ENCODE measurements at places on chromosomes 11 and 22.

GRCh38 chr11:115215694-115216617 is 288.3 kb downstream of the CADM1 start:
- no peak for DNase-seq

DNA sequence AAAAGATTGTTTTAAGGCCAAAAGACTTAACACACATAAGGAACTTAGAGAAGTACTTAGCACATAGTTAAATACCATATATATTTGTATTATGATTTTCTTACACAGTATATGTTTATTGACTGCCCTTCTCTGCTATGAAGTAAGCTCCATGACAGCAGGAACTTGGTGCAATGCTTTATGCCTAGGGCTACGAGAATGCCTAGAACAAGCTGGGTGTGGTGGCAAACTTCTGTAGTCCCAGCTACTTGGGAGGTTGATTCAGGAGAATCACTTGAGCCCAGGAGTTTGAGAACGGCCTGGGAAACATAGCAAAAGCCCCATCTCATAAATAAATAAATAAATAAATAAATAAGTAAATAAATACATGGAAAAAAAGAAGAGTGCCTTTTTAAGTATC is 1.9 kb downstream of the SLC5A12 start:
- DNase-seq: no peak

DNA sequence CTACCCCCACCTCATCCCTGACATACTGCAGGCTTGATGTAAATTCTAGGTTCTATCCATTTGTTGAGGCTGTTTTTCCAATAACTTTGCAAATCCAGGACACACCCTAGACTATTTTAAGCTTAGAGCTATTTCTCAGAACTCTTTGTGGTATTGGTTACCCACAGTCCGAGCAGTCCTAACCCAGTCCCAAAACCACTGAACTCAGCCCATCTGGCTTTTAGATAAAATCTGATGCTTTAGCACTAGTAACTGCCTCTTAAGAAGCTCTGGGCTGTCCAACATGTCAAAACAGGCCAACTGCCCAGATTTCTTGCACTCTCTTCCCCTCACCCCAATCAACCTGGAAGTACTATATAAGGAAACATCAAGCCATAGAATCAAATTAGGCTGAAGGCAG is 344.4 kb upstream of the CADM1 start:
- no peak for DNase-seq

- DNase-seq: no peak
Observed at GRCh38 chr11:120141768-120142423, 4.0 kb upstream of the TRIM29 start.

DNA sequence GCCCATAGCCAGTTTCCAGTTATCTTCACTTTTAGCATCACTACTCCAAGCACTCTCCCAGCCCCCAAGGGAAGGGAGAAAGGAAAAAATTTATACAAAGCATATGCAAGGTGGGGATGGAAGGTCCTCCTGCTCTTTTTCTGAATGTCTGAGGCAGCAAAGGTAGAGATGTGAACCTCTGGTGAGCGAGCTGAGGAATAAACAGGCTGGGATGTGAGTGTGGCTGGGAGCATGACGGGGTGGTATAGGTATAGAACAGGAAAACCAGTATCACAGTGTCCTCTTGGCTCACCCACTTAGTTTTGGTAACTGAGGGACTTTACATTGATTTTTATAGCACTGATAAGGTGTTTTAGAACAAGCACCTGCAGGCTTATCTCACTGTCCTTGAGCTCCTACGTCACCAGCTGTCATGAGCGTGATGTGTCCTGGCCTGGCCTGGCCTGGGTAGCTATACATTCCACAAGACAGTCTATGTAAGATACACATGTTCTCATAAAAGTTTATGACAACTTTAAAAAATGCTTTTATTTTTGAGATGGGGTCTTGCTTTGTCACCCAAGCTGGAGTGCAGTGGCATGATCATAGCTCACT is 10.3 kb upstream of the POLD3 start:
- DNase-seq: no peak

- DNase-seq: no peak
Observed at GRCh38 chr11:78156127-78156844, 16.9 kb upstream of the ALG8 start.

DNA sequence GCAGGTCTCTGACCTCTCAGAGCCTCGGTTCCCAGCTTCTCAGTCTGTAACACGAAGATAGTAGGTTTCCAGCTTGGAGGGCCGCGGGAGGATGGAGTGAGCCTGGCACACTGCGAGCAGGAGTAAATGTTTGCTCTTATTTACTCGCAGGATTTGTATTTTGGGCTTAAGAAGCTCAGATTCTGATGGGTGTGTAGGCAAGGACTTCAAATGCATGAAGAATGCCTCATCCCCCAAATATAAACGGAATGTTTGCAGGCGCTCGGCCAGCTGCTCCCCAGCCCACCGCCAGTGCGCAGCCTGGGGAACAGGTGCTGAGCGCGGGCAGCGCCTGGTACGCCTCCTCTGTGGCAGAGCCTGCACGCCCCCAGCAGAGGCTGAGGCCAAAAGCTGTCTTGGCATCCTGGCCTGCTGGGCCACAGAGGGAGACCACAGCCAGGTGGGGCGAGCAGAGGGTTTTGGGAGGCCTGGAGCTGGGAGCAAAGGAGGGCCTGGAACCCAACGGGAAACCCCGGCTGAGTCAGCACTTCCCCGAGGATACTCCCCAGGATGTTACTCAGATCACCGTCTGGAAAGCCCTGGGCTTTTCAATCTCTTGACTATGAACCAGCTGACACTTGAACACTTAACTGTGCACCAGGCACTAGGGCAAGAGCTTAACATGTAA is 9.4 kb downstream of the EHD1 start:
- no peak for DNase-seq

DNA sequence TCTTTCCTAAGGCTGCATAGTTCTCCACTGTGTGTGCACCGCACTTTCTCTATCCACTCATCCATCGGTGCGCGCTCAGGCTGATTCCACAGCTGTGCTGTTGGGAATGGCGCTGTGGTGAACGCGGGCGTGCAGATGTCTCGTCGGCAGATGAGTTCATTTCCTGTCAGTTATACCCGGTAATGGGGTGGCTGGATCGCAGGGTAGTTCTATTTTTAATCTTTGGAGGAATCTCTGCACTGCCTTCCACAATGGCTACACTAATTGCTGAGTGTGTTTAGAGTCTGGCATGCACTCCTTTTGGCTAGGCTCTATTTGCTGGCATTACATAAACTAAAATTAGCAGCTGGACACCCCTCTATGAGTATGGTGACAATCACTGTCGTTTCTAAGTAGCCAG is 27.9 kb upstream of the KRTAP5-7 start:
- DNase-seq: no peak

DNA sequence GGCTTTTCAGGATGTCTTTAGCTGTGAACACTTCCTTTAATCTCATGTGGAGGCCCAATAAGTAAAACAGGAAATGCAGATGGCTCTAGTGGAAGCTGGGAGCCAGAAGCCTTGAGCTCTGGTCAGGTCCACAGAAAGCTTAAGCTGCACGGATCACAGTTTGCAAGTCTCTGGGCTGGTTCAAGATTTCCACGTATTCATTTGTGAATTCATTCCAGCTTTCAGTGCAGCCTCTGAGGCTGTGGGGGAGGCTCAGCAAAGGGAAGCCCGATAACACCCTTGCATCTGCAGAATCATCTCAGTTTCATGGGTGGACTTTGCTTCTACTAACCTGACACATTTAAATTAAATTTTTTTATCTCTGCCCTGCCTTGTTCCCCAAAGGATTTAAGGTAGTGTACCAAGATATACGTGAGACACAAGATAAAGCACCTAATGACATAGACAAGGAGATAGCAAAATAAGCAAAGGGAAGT is 65.6 kb downstream of the ISX start:
- no peak for DNase-seq

GRCh38 chr11:115896084-115896483 is 391.9 kb upstream of the CADM1 start:
- DNase-seq: no peak
